Stimulated activated CD4-positive, alpha-beta T cell treated with anti-CD3 and anti-CD28 coated beads, Interleukin-1b, Interleukin-23, amount 100 ng/mL, for 1 hour (primary cell): ENCODE measurements at places on chromosomes 3 and 15.

DNA sequence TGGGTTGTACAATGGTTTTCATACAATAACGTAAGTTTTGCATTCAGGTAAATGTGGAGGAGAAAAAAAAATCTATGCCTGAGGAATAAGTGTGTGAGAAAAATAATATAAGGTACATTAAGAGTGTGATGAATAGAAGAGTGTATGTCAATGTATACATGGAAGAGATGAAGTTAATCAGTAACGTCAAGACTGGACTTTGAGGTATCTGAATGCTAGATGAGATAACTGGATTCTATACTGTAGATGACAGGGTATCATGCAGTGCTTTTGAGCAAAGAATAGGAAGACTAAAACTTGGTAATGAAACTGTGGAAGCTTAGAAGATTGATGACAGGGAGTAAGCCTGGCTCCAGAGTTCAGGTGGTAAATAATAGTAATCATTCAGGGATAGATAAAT lies 666.7 kb upstream of the SGO1 start:
- DNase-seq = no peak

GRCh38 chr3:13480340-13481318 lies 523 bp downstream of the HDAC11 start:
- DNase-seq = no peak

DNA sequence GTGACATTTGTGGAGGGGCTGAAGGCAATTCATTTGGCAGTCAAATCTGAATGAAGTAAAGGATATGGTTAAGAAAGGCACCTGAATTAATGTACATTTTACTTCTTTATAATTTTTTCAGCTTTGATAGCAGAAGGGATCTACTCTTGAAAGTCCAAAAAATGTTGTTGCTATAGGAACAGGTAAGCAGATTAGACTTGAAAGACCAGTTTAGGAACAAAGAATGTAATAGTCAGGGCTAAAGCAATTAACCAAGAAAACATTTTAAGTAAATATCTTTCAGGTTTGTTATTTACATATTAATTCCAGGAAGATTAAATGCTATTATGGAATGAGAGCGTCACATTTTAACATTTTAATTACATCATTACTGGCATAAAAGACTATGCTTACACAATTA lies 1.1 kb downstream of the ATP13A4 start:
- DNase-seq = no peak

DNA sequence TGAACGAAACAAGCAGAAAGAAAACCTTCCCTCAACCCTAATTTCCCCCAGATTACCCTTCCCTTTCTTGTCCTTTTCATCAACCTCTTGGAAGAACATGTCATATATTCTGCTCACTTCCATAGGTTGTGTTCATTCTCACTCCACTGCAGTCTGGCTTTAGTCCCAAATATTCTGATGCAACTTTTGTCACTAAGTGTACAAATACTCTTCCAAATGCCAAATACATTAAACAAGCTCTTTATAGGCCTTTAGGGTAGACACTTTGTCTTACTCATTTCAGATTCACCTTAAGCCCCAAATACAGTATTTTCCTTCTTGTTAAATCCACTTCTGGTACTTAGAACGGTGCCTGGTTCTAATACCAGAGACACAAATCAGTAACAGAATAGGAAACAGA lies 406.5 kb upstream of the CDIN1 start:
- no peak for DNase-seq

DNA sequence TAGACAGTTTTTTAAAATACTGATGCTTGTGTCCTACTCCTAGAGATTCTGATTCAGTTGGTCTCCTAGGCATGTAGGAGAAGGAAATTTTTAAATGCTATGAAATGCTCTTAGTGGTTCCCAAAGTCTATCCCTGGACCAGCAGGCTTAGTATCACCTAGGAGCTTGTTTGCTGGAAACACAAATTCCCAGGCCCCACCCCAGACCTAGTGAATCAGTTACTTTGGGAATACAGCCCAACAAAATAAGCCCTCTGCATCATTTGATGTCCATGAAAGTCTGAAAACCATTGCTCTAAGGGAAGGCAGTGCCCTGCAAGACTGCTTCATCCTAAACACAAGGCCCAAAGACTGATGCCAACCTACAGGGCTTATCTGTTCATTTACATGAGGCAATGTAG lies 36.3 kb downstream of the CCNL1 start:
- no peak for DNase-seq

DNA sequence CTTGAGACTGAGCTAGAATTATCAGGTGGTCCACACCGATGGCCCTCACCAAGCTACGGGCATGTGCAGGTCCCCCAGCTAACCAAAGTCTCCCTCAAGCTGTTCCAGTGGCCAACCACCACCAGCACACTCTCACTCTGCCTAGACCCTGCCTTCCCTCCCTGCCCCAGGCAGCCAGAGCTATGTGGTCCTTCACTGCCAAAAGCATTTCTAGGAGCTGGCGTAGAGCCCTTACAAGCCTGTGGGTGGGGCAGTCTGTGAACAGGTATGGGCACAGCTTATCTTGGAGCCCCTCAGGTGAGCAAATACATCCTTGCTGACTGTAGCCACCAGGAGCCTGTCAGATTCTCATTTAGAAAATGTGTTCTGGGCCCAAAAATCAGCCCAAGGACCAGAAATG lies 159.8 kb upstream of the PPP2R3A start:
- no peak for DNase-seq

DNA sequence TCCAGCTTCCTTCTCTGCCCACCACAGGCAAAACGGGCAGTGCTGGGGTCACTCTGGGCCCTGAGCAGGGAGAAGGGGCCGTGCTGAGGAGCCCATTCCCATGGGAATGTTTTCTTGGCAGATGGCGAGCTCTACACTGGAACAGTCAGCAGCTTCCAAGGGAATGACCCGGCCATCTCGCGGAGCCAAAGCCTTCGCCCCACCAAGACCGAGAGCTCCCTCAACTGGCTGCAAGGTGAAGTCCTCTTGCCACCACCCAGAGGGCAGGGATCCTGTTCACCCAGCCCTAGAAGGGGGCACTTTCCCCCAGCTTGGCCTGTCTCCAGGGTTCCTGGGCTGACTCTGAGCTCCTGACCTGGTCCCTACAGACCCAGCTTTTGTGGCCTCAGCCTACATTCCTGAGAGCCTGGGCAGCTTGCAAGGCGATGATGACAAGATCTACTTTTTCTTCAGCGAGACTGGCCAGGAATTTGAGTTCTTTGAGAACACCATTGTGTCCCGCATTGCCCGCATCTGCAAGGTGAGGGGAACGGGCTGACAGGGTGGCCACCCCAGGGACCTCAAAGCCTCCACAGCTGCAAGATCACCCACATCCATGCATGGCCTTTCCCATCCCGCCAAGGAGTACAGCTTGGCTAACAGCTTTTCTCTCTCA lies 12.4 kb downstream of the CIB1 start:
- no peak for DNase-seq
